ENCODE measurements at places on chromosomes 3 and 15.

DNA sequence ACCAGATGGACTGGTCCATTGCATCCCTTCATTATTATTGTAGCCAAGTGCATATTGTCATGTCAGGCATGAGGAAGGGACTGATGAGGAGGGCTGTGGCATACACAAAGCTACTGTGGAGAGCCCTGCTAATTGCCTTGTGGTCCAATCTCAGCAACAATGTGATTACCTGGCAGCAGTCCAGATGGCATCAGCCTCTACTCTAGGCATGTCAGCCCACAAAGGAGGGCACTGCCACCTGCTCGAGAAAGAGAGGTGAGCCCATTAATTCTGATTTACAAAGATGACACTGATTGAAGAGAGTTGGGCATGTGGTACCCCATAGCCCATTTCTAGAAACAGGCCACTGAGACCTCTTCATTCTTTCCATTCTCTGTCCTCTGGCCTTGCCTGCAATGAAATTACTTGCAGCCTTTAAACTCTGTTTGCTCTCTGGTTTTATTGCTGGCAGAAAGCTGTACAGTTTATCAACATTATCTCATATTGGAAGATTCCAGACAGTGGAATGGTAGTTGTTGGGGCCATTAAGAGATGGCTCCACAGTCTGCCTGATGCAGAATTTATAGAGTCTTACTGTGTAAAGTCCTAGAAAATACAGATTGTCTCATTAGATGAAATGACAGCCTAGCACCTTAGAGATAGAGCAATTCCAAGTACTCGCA is 307.7 kb downstream of the ARPP21 start:
- DNase-seq, result no peak
- H3K27me3 ChIP-seq, result no peaks in the 10 kb centered on the region
- H3K27ac ChIP-seq, result no peak overlapping the region
- H3K4me3 ChIP-seq, result no peak overlapping the region
- H3K36me3 ChIP-seq, result no peaks in the 10 kb centered on the region
- no peaks in the 10 kb centered on the region for H3K4me1 ChIP-seq

GRCh38 chr3:141291559-141292355 is 60.1 kb downstream of the PXYLP1 start:
- H3K36me3 ChIP-seq, result no peaks in the 10 kb centered on the region
- H3K27ac ChIP-seq, result no peak overlapping the region
- peaks cover 11% of the 10 kb centered on the region for H3K4me1 ChIP-seq

- H3K36me3 ChIP-seq, result no peaks in the 10 kb centered on the region
- no peak overlapping the region for H3K27ac ChIP-seq
- H3K4me3 ChIP-seq, result no peak overlapping the region
- no peaks in the 10 kb centered on the region for H3K4me1 ChIP-seq
These were observed 68.1 kb downstream of the PFN2 start for GRCh38 chr3:149902498-149903139.

- DNase-seq, result peak; percentile 94
- H3K4me1 ChIP-seq, result peaks cover 90% of the 10 kb centered on the region
- peak overlapping the region; percentile 98 for H3K27ac ChIP-seq
- H3K36me3 ChIP-seq, result peaks cover 17% of the 10 kb centered on the region
- H3K4me3 ChIP-seq, result peak overlapping the region; percentile 14
- H3K27me3 ChIP-seq, result no peaks in the 10 kb centered on the region
These were observed 23.1 kb downstream of the CDCP1 start for GRCh38 chr3:45123030-45123429.

DNA sequence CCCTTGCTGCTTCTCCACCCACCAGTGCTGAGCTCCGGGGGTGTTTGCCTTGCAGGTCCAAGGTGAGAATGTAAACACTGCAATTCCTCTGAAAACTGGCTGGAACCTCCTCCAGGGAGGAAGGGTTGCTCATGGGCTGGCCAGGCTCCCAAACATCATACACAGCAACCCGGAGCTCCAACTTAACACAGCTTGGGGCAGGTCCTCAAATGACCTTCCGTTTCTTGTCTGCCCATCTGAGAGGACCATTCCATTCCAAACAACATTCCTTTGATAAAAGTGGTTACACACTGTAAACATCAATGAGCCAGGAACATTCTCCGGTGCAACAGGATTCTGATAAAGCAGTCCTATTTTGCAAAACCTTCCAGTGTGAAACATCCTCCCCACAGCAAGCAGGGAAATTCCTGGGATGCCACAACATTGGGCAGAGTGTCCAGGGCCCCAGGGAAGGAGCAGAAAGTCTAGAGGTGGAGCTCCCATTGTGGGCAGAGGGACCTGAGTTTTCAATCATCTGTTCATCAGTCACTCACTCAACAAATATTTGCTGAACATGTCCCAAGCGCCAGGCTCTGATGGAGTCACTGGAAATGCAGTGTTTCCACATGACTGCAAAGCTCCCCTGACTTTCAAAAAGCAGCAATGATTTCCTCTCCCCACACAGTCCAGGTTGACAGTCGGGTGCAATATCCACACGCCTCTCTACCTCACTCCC is 7.3 kb upstream of the HEG1 start:
- no peaks in the 10 kb centered on the region for H3K36me3 ChIP-seq
- peaks cover 63% of the 10 kb centered on the region for H3K4me1 ChIP-seq
- H3K4me3 ChIP-seq, result peak overlapping the region; percentile 8
- DNase-seq, result peak; percentile 95
- no peaks in the 10 kb centered on the region for H3K27me3 ChIP-seq

GRCh38 chr15:79977431-79978054 is 6.5 kb upstream of the BCL2A1 start:
- no peaks in the 10 kb centered on the region for H3K4me1 ChIP-seq
- no peak overlapping the region for H3K27ac ChIP-seq
- no peaks in the 10 kb centered on the region for H3K36me3 ChIP-seq
- no peak overlapping the region for H3K4me3 ChIP-seq
- no peaks in the 10 kb centered on the region for H3K27me3 ChIP-seq

DNA sequence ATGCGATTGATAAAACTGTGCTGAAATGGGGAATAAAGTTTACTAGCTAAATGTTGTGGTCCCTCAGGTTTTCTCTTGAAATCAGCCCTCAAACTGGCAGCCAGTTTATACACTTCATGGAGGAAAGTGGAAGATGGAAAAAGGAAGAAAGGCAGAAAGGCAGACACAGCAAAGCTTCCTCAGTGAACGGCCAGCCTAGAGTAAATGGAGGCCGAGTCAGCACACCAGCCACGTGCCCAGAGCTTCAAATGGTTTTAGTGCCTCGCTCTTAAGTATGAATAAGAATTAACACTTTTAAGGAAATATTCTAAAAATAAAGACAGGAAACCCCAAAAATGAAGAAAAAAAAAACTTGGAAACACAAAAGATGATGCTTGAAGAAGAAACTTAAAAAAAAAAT is 48.3 kb downstream of the GNB4 start:
- H3K36me3 ChIP-seq, result no peaks in the 10 kb centered on the region
- DNase-seq, result no peak
- no peak overlapping the region for H3K27ac ChIP-seq
- H3K4me1 ChIP-seq, result no peaks in the 10 kb centered on the region

DNA sequence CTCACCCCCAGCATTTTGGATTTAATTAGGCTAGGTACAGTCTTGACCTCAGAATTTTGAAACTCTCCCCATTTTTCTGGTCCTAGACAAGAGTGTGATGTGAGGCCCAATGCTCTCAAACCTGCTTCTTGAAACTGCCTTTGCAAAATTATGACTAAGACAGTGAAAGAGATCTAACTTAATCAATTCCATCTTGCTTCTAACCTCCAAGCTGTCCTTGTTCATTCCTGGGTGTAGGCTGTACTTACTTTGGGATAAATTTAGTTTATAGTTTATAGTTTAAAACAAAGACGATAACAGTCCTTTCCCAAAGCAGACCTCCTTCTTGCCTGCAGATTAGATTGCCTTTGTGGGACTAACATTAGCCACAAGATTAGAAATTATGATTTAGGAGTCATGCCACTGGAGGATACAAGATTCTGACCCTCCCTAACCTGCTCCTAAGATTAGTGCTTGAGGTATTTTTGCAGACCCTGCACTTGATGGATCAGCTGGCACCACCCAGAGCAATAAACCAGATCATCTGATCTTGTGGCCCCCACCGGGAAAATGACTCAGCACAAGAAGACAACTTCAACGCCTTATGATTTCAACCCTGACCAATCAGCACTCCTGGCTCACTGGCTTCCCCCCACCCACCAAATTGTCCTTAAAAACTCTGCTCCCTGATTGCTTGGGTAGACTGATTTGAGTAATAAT is 59.6 kb downstream of the CD200R1L start:
- no peaks in the 10 kb centered on the region for H3K27me3 ChIP-seq
- no peak for DNase-seq
- no peaks in the 10 kb centered on the region for H3K4me1 ChIP-seq
- H3K27ac ChIP-seq, result no peak overlapping the region

- H3K27me3 ChIP-seq, result no peaks in the 10 kb centered on the region
- no peak overlapping the region for H3K4me3 ChIP-seq
- H3K4me1 ChIP-seq, result no peaks in the 10 kb centered on the region
- DNase-seq, result no peak
- no peaks in the 10 kb centered on the region for H3K36me3 ChIP-seq
- H3K27ac ChIP-seq, result no peak overlapping the region
These were observed 11.9 kb upstream of the CLASP2 start for GRCh38 chr3:33729993-33730392.

GRCh38 chr3:95965704-95966336 is 848.6 kb upstream of the EPHA6 start:
- no peak overlapping the region for H3K4me3 ChIP-seq
- H3K27ac ChIP-seq, result no peak overlapping the region

GRCh38 chr3:114380233-114380651 is 86.4 kb downstream of the TIGIT start:
- no peaks in the 10 kb centered on the region for H3K27me3 ChIP-seq
- H3K4me1 ChIP-seq, result no peaks in the 10 kb centered on the region
- H3K36me3 ChIP-seq, result no peaks in the 10 kb centered on the region
- no peak for DNase-seq
- H3K4me3 ChIP-seq, result no peak overlapping the region

DNA sequence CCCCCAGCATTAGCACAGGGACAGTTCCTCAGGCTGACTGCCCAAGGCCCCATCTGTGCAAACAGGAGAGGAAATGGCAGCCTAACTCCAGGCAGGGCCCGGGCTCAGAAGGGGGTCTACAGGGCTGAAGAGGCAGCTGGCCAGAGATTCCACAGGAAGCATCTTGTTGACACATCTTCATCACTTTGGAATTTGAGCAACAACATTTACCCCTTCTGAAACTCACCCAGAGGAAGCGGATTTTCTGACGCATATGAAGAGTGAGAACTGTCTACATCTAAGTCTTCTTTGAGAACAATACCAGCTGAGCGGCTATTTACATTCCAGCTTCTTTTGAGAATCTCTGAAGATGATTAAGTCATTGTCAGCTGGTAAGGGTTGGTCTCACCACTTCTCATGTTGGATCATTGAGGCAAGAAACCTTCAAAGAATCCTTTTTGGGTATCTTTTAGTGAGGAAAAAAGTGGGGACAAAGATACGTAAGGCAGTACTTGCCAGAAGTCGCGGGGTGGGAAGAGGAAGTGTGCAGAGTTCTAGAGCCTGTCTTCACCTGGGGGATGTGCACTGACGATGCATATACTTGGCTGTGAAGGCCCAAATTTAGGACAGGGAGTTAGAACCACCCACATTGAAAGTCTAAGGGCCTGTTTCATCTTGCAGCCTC is 25.4 kb upstream of the SRP14 start:
- peak overlapping the region; percentile 65 for H3K27ac ChIP-seq
- H3K36me3 ChIP-seq, result no peaks in the 10 kb centered on the region

DNA sequence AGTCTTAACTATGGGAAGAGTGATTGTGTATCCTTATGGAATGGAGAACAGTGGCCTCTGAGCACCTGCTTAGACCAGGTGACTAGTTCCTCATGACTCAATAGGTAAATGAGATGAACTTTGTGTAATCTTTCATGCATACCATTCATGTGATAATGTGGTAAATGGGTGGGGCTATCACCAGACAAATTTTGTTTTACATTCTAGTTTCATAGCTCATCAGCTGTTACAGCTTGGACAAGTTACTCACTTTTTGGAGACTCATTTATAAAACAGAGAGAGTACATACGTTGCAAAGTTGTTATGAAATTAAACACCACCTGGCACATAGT is 103.7 kb upstream of the TGFBR2 start:
- H3K27me3 ChIP-seq, result no peaks in the 10 kb centered on the region
- no peak overlapping the region for H3K4me3 ChIP-seq
- DNase-seq, result no peak
- H3K4me1 ChIP-seq, result no peaks in the 10 kb centered on the region

DNA sequence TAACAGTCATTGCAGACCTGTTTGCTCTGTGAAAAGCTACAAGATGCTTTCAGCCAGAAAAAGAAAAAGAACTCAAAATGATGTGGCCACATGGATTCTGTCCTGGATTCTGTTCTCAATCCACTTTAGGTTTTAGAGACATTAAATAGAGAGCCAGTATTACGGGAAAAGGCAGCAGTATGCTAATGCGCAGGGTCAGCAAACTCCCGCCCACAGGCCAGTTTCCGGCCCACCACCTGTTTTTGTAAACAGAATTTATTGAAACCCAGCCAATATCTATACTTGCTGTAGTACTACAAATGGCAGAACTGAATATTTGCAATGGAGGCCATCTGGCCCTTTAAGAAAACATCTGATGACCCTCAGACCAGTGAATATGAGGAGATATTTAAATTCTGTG is 416.1 kb downstream of the ERC2 start:
- no peaks in the 10 kb centered on the region for H3K4me1 ChIP-seq
- no peaks in the 10 kb centered on the region for H3K36me3 ChIP-seq
- no peak overlapping the region for H3K27ac ChIP-seq

- H3K36me3 ChIP-seq, result no peaks in the 10 kb centered on the region
- DNase-seq, result no peak
- 0 out of 2 replicates have a peak, but pooled peaks cover 6% of the 10 kb centered on the region for H3K27me3 ChIP-seq
- no peaks in the 10 kb centered on the region for H3K4me1 ChIP-seq
- H3K4me3 ChIP-seq, result no peak overlapping the region
These were observed 78.5 kb upstream of the AGBL1 start for GRCh38 chr15:86001200-86001599.

DNA sequence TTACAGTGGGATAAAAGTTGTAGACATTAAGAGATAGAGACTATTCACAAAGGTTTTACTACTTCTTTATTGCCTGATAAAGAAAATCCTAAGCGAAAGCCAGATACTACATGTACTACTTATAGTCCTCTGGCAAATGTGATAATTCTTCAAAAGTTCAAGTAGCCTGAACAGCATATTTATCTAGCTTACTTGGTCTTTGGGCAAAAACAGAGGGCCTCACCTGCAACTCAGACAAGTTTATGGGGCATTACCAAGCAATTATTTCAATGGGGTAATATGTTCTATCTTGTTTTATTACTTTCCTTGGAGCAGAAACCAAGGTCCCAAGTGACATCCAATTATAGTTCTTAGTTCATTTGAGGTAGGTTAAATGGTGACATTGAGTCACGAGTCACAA is 390.1 kb upstream of the ARHGEF26 start:
- H3K27me3 ChIP-seq, result no peaks in the 10 kb centered on the region
- no peaks in the 10 kb centered on the region for H3K36me3 ChIP-seq
- 0 out of 2 replicates have a peak, but pooled peaks cover 7% of the 10 kb centered on the region for H3K4me1 ChIP-seq
- DNase-seq, result no peak
- no peak overlapping the region for H3K27ac ChIP-seq
- H3K4me3 ChIP-seq, result no peak overlapping the region

GRCh38 chr3:187994221-187995042 is 159.5 kb upstream of the LPP start:
- DNase-seq, result peak; percentile 62
- no peaks in the 10 kb centered on the region for H3K36me3 ChIP-seq
- no peak overlapping the region for H3K4me3 ChIP-seq
- no peak overlapping the region for H3K27ac ChIP-seq

- no peak for DNase-seq
- no peak overlapping the region for H3K27ac ChIP-seq
- no peaks in the 10 kb centered on the region for H3K4me1 ChIP-seq
- no peak overlapping the region for H3K4me3 ChIP-seq
- no peaks in the 10 kb centered on the region for H3K27me3 ChIP-seq
These were observed 187.9 kb upstream of the LMCD1 start for GRCh38 chr3:8313560-8314267.

All from PC-9 (cell line).